Fibroblast of villous mesenchyme (primary cell): ENCODE measurements at places on chromosomes 2 and 18.

DNA sequence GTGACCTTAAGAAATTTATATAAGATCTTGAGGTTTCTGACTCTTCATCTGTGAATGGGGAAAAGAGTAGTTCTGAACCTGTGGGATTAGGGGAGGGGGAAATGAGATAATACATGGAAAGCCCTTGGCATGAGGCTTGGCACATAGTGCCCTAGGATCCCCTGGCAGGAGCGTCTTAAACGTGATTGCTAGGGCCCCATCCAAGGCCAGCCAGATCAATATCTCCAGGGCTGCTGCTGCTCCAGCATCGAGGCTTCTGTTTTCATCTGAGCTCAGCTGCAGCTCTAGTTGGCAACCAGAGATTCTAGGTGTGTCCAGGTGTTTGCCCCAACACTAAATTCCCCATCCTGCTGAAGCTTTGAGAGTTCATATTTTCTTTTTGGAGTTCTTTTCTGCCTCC, 71.0 kb downstream of the IL1R2 start:
- DNase-seq: no peak

GRCh38 chr2:15042801-15043217, 410.3 kb downstream of the LRATD1 start:
- peak; percentile 68 for DNase-seq

DNA sequence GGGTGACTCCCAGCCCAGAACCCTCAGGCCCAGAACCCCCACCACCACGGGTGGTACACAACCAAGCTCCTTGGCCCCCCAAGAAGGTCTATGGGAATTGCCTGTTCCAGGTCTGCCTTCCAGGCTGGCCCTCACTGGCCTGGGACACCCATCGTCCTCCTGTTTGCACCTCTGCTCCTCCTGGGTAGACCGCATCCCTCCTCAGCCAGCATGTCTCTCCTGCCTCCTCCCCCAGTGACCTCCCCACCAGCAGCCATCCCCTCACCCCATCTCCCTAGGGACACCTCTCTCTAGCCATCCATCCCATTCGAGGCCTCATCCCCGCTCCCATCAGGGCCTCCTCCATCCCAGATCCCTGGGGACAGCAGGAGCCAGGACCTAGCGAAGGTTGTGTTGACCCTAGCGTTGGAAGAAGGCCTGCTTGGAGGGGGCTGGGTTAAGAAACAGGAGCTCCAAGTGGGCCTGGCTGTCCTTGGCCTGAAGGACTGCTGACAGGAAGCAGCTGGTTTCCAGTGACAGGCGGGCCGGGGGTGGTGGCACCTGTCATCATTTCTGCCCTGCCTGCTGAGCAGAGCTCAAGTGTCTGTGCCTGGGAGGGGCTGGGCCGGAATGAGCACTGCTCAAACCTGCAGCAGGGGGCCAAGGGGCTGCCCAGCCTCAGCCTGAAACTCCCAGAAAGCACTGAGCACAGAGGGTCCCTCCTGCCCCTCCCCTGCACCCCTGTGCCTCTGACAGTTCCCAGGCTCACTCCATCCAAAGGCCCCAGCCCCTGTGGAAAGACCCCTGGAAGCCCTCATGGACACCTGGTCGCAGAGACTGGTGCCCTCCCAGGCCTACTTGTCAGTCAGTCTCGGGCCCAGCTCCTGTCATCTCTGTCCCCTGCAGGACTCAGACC, 96.0 kb upstream of the OTOS start:
- DNase-seq: no peak

GRCh38 chr2:220075835-220076234, 448.4 kb downstream of the SLC4A3 start:
- DNase-seq: no peak

- DNase-seq: peak; percentile 42
Measured at GRCh38 chr2:111121028-111121827, 514 bp downstream of the BCL2L11 start.

GRCh38 chr2:197894751-197895274, 90.4 kb downstream of the PLCL1 start:
- no peak for DNase-seq

GRCh38 chr2:62998949-62999348, 51.7 kb upstream of the OTX1 start:
- no peak for DNase-seq

DNA sequence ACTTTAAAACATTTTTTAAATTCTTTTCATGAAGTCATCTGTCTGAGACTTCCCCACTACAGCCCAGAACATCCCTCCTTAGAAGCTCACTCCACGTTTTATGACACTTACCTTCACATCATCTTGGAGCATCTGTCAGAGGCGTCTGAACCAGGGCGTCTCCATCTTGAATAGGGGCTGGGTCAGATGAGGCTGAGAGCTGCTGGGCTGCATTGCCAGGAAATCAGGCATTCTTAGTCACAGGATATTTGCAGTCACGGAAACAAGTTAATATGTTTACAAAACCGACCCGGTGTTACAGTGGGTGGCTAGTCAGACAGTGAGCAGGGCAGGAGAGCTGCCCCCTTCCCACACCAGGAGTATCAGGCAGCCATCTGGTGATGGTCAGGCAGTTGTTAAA, 456.5 kb downstream of the FBXO15 start:
- DNase-seq: peak; percentile 68

GRCh38 chr2:235230821-235231601, 262.8 kb upstream of the AGAP1 start:
- peak; percentile 56 for DNase-seq

DNA sequence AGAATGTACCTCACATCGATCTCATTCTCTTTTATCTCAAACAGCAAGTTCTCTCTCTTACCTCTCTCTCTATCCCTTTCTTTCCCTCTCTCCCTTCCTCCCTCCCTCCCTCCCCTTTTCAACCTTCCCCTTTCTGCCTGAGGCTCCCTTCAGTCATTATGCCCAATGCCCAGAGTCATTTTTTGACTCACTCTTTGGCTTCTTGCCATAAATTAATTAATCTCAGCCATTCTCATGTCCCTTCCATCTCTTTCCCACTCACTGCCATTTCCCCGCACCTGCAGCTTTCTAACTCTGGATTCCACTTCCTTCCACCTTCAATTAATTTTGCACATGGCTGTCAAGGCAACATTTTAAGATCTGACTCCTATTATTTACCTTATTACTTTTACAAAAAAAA, 60.1 kb downstream of the EVA1A start:
- no peak for DNase-seq

DNA sequence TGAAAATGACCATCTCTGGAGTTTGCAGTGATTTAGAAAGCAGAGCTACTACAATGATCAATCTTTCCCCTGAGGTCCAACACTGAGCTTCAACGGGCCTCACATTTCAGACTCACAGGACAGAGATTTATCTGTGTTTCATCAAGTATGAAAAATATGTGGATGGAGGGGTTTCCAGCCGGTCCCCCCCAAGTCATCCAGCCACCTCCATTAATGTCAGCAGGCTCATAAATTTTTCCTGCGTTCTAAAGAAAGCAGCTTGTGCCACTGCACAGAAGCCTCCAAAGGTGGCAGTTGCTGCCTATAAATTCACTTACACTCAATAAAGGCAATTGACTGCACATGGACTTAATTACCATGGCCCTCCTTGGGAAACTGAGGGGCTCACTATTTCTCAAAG, 117.4 kb upstream of the ACKR3 start:
- no peak for DNase-seq
